K562 (cell line): ENCODE measurements at places on chromosomes 3 and 15. TPM values are rescaled to one million over a fixed set of nuclear protein-coding genes. Genes with fewer than 3 reads are reported as not detected.
A peak's percentile ranks its signal among the peaks of the same experiment; 100 is the strongest.

DNA sequence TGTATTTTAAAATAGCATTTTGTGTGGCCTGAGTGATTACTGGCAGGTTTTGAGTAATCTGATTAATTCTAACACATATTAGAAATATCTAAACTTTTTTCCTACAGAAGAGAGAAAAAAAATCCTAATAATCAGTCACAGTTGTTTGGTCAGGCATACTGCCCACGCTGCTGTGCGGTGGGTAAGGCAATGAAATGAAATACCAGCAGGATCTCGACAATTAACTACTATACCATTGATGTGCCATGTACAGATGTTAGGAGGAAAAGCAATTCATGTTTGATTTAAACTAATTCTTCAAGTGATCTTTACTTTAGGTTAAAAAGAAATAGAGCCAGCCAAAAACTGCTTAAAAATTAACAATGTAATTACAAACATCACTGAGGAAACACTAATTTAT, 5.2 kb downstream of the GRAMD2A start:
- H3K27ac ChIP-seq: no peak overlapping the region
- no peak overlapping the region for H3K4me3 ChIP-seq
- no peak for DNase-seq
- peaks cover 8% of the 10 kb centered on the region; the same call in 1 of the 3 replicates for H3K27me3 ChIP-seq

ZNF639 gene
- 44.0 and 50.5 TPM in 2 replicates for polyA plus RNA-seq

DNA sequence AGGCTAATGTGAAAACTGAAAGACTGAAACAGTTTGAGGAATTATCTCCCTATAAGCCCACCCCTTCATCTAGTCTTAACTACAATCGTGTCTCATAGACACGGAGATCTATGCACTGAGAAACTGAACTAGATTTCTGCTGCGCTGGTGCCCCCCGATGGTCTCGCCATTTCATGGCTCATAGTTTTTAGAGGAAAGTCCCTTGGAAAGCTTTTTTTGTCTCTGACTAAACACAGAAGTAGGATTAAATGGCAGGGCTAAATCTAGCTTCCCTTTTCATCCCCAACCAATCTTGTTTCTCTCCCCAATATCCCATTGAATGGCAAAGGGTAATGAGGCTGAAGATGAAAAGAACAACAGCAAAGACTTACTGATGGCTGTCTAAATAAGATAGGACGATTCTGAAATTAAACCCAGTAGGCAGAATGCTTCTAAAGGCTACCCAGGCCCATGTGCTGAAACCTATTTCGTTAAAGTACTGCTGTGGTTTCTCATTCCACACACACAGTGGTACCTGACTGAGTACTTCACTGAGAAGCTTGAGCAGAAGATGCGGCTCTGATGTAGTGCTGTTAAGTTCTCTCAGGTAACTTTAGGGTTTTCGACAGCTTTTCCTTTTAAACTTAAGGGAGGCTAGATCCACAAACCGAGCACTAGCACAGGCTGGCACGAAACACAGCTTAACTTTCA, 142.7 kb downstream of the GADL1 start:
- H3K27me3 ChIP-seq: no peaks in the 10 kb centered on the region
- no peaks in the 10 kb centered on the region for H3K4me1 ChIP-seq
- DNase-seq: no peak
- no peaks in the 10 kb centered on the region for H3K36me3 ChIP-seq
- H3K4me3 ChIP-seq: no peak overlapping the region

DNA sequence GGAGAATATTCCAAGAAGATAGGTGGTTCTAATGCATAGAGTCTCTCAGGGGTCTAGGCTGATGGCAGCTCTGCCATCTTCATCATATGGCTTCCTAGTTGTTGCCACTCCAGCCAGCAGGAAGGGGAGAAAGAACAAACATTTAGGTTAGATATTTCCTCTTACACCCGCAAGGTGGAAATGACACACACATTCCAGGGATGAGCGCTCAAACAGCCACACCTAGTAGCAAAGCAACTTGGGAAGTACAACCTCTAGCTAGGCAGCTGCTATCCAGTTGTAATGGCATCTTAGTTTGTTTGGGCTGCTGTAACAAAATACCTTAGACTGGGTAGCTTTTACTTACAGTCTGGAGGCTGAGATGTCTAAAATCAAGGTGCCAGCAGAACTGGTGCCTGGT, 51.9 kb upstream of the ADAMTSL3 start:
- H3K27me3 ChIP-seq: no peaks in the 10 kb centered on the region
- H3K27ac ChIP-seq: no peak overlapping the region
- H3K4me3 ChIP-seq: no peak overlapping the region
- no peak for DNase-seq
- no peaks in the 10 kb centered on the region for H3K36me3 ChIP-seq
- H3K4me1 ChIP-seq: no peaks in the 10 kb centered on the region

- H3K27me3 ChIP-seq: no peaks in the 10 kb centered on the region
- H3K36me3 ChIP-seq: no peaks in the 10 kb centered on the region
- no peak overlapping the region for H3K4me3 ChIP-seq
- H3K27ac ChIP-seq: no peak overlapping the region
- no peak for DNase-seq
Observed at GRCh38 chr3:5110337-5110736, 11.8 kb upstream of the ARL8B start.

XCR1 gene
- not detected in 2 replicates for polyA plus RNA-seq

GRCh38 chr3:159766563-159767185, 222.0 kb upstream of the IL12A start:
- no peaks in the 10 kb centered on the region for H3K4me1 ChIP-seq
- no peak overlapping the region for H3K4me3 ChIP-seq
- H3K27me3 ChIP-seq: peaks cover 16% of the 10 kb centered on the region
- H3K36me3 ChIP-seq: no peaks in the 10 kb centered on the region
- DNase-seq: peak; percentile 41
- no peak overlapping the region for H3K27ac ChIP-seq

ASB14 gene
- polyA plus RNA-seq: not detected in 2 replicates

- H3K27me3 ChIP-seq: peaks cover 23% of the 10 kb centered on the region
- no peak for DNase-seq
- H3K27ac ChIP-seq: no peak overlapping the region
- H3K4me3 ChIP-seq: no peak overlapping the region
- no peaks in the 10 kb centered on the region for H3K36me3 ChIP-seq
Observed at GRCh38 chr15:69314131-69314530, 15.4 kb downstream of the PAQR5 start.

GRCh38 chr3:9690451-9691450, 12.9 kb upstream of the CPNE9 start:
- peaks cover 94% of the 10 kb centered on the region; the same call in 2 of the 3 replicates for H3K36me3 ChIP-seq
- DNase-seq: peak; percentile 67
- peak overlapping the region; percentile 18; the same call in 1 of the 3 replicates for H3K27ac ChIP-seq
- no peak overlapping the region for H3K4me3 ChIP-seq
- no peaks in the 10 kb centered on the region for H3K27me3 ChIP-seq
- peaks cover 20% of the 10 kb centered on the region for H3K4me1 ChIP-seq

- no peak overlapping the region for H3K27ac ChIP-seq
- H3K4me1 ChIP-seq: no peaks in the 10 kb centered on the region
- H3K27me3 ChIP-seq: no peaks in the 10 kb centered on the region
Observed at GRCh38 chr3:3599016-3599415, 200.2 kb upstream of the LRRN1 start.

DNA sequence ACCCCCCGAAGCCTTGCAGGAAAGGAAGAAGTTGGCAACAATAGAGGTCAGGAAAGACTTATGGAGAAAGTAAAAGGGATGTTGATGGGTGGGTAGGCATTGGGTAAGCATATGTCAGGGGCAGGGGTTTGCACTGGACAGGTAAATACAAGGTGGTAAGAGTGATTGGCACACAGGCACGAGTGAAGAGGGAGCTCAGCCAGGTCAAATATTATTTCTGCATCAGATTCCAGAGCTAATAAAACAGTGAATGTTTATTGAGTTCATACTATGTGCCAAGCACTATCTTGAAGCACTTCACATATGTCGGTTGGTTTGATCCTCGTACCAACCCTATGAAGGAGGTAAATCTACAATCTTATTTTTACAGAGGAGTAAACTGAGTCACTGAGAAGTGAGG, 6.6 kb downstream of the CLSTN2 start:
- H3K27me3 ChIP-seq: 0 out of 3 replicates have a peak, but pooled peaks cover under 1% of the 10 kb centered on the region
- no peak for DNase-seq
- no peaks in the 10 kb centered on the region for H3K36me3 ChIP-seq
- no peak overlapping the region for H3K27ac ChIP-seq
- H3K4me1 ChIP-seq: no peaks in the 10 kb centered on the region
- no peak overlapping the region for H3K4me3 ChIP-seq
